Esophagus squamous epithelium (tissue), 5 donors: ENCODE measurements at places on chromosomes 16 and 17. TPM values are rescaled to one million over a fixed set of nuclear protein-coding genes. Genes with fewer than 3 reads are reported as not detected.

CTRL gene
- total RNA-seq: 1.2 TPM

CACNG3 gene
- not detected for total RNA-seq

- no peak overlapping the region for H3K27ac ChIP-seq
- no peaks in the 10 kb centered on the region for H3K36me3 ChIP-seq
- no peak for DNase-seq
- H3K27me3 ChIP-seq: no peaks in the 10 kb centered on the region
Observed at GRCh38 chr17:36059406-36059805, 4.7 kb upstream of the CCL18 start.

WNK4 gene
- total RNA-seq: 0.40 TPM

DNA sequence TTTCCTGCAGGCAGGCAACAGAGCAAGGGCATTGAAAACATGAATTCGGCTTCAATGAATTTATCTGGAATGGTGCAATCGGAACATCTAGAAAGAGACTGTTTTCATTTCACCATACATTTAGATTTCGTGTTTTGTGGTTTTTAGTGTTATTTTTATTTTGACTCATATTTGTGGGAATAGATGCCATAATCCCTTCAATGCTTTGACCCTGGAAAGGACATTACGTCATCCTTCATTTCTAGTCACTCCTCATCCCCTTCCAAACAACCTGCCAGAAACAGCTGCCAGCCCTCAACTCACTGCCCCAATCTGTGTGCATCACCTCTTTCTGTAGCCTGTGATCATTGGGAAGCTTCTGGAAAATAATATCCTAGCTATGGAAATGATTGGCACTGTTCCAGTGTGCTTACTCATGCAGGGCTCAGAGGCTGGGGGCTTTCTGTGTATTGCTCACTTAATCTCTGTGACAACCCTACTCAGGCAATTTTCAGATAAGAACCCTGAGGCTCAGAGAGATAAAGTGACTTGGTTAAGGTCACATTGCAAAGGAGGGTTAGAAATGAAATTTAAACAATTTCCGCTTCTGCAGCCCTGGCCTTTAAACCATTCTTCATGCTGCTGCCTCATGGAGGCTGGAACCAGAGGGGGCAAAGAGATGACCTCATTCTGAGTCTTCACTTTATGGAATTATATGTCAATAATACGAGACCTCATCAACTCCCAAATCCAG is 9.5 kb upstream of the KSR1 start:
- H3K36me3 ChIP-seq: no peaks in the 10 kb centered on the region
- H3K4me1 ChIP-seq: no peaks in the 10 kb centered on the region
- no peak overlapping the region for H3K4me3 ChIP-seq

GRCh38 chr17:11372692-11373091 is 131.7 kb downstream of the SHISA6 start:
- H3K27ac ChIP-seq: no peak overlapping the region
- H3K4me1 ChIP-seq: no peaks in the 10 kb centered on the region
- H3K27me3 ChIP-seq: no peaks in the 10 kb centered on the region
- no peak for DNase-seq
- no peak overlapping the region for H3K4me3 ChIP-seq

DNA sequence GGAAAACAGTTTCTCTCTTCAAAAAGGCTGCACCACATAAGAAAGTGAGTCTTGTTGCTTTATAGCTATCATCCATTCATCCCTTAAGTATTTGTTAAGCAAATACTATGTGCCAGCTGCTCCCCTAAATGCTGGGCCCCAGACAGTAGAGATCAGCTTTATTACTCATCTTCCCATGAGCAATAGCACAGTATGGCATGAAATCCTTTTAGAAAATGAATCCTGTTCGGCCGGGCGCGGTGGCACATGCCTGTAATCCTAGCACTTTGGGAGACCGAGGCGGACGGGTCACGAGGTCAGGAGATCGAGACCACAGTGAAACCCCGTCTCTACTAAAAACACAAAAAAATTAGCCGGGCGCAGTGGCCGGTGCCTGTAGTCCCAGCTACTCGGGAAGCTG is 99.5 kb downstream of the MYO1D start:
- no peaks in the 10 kb centered on the region for H3K4me1 ChIP-seq
- H3K27me3 ChIP-seq: no peaks in the 10 kb centered on the region
- no peaks in the 10 kb centered on the region for H3K36me3 ChIP-seq
- no peak for DNase-seq

DNA sequence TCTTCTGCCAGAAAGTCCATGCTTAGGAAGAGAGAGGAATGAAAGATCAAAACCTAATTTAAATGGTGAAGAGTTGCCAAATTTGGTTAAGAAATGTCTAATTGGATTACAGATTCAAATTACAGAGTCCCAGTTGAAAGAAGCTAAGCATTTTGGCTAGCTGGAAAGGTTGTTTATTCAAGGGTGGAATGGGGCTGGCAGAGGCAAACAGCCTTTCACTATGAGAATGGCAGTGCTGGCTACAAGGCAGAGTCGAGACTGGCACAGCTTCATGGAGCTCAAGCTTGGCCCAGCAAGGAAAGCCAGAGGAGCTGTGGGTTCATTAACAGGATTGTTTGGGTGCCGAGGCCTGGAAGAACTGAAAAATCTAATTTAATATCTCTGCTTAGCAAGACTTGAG is 13.6 kb downstream of the MAP3K3 start:
- DNase-seq: no peak
- H3K27ac ChIP-seq: peak overlapping the region; percentile 13

DNA sequence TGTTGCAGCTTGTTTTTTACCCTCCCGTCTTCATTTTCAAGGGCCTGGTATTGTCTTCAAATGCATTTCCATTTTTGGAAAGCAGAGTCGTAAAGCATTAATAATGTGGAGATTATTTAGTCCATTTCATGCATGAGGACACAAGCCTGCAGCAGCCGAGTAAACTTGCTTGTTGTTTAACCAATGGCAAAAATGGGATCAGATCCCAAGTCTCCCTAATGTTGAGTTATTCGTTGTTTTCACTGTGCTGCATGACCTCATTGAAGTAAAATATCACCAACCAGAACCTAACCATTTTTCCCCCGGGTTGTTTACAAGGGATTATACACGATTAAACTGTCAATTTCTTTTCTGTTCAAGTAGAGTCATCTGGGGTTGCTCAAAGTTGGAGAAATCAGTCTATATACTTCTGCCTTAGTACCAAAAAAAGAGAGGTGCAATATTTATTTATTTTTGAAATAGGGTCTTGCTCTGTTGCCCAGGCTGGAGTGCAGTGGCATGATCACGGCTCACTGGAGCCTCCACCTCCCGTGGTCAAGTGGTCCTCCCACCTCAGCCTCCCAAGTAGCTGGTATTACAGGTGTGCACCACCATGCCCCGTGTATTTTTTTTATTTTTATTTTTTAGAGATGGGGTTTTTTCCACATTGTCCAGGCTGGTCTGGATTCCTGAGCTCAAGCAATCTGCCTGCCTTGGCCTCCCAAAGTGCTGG is 12.4 kb downstream of the AMZ2 start:
- H3K4me1 ChIP-seq: peaks cover 8% of the 10 kb centered on the region
- DNase-seq: no peak
- no peaks in the 10 kb centered on the region for H3K27me3 ChIP-seq
- H3K4me3 ChIP-seq: no peak overlapping the region
- H3K27ac ChIP-seq: peak overlapping the region; percentile 74

SLC6A4 gene
- total RNA-seq: 0.48 TPM

DNA sequence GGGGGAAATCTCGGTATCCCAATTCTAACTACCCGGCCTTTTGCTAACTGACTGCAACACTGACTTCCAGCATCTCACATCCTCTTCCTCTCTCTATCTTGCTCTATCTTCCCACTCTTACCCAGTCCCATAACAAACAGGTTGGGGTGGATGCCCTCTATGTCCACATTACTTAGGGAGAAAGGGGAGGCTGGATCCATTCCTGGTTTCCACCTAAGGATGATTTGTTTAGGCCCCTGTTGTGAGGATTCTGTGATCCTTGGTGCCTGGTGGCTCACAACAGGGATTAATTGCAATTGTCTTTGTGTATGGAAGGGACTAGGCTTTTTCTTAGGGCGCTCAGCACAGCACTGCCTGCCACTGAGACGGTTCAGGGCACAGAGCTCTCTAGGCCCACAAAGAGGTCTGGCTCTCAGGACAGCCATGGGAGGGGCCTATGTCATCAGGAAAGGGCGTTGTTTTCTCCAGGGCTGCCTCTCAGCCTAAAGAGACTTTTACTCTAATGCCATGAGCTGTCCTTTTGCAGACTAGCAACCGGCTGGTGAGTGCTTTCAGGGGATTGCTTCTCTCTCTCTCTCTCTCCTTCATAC is 612.1 kb upstream of the SALL1 start:
- peaks cover 8% of the 10 kb centered on the region for H3K4me1 ChIP-seq
- no peak overlapping the region for H3K4me3 ChIP-seq
- DNase-seq: no peak
- no peaks in the 10 kb centered on the region for H3K27me3 ChIP-seq
- H3K27ac ChIP-seq: no peak overlapping the region
- H3K36me3 ChIP-seq: no peaks in the 10 kb centered on the region

DNA sequence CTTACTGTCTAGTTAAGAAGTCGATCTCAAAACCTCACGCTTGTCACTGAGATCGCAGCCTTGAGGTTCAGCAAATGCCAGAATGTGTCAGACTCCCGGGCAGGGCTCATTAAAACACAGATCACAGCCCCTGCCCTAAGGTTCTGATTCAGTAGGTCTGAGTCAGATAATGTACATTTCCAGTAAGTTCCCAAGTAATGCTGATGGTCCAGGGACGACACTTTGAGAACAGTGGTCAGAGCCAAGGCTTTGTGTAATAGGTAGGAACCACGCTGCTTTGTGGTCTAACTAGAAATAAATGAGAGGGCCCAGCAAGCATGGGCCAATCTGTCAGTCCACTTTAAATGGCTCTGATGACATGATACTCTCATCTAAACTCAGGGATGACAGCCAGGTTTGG is 228.6 kb downstream of the ZFHX3 start:
- no peak overlapping the region for H3K4me3 ChIP-seq
- DNase-seq: no peak
- H3K27ac ChIP-seq: no peak overlapping the region
- no peaks in the 10 kb centered on the region for H3K27me3 ChIP-seq
- H3K4me1 ChIP-seq: no peaks in the 10 kb centered on the region

SLFN13 gene
- 2.7 TPM for total RNA-seq

GRCh38 chr16:24116989-24117388 is 139.1 kb upstream of the CACNG3 start:
- no peaks in the 10 kb centered on the region for H3K36me3 ChIP-seq
- DNase-seq: no peak
- H3K4me1 ChIP-seq: no peaks in the 10 kb centered on the region
- no peak overlapping the region for H3K27ac ChIP-seq

- H3K4me1 ChIP-seq: peaks cover 12% of the 10 kb centered on the region
- no peak overlapping the region for H3K4me3 ChIP-seq
- peak overlapping the region; percentile 56 for H3K27ac ChIP-seq
- no peak for DNase-seq
Observed at GRCh38 chr16:57060323-57061083, 31.9 kb upstream of the CPNE2 start.

- no peaks in the 10 kb centered on the region for H3K27me3 ChIP-seq
- H3K27ac ChIP-seq: no peak overlapping the region
- no peak overlapping the region for H3K4me3 ChIP-seq
- H3K4me1 ChIP-seq: no peaks in the 10 kb centered on the region
- no peaks in the 10 kb centered on the region for H3K36me3 ChIP-seq
- no peak for DNase-seq
Observed at GRCh38 chr17:74526681-74527080, 4.6 kb downstream of the CD300LB start.

- DNase-seq: no peak
- H3K27ac ChIP-seq: no peak overlapping the region
- no peaks in the 10 kb centered on the region for H3K36me3 ChIP-seq
- no peaks in the 10 kb centered on the region for H3K4me1 ChIP-seq
Observed at GRCh38 chr17:36742267-36743000, 141.1 kb downstream of the MRM1 start.

- H3K4me3 ChIP-seq: no peak overlapping the region
- no peak for DNase-seq
- H3K36me3 ChIP-seq: no peaks in the 10 kb centered on the region
- H3K27me3 ChIP-seq: no peaks in the 10 kb centered on the region
Observed at GRCh38 chr17:33779234-33779591, 475.9 kb upstream of the CCL2 start.

GRCh38 chr17:57684711-57685498 is 60.2 kb downstream of the CCDC182 start:
- no peak overlapping the region for H3K4me3 ChIP-seq
- no peak for DNase-seq
- no peaks in the 10 kb centered on the region for H3K36me3 ChIP-seq
- H3K27ac ChIP-seq: no peak overlapping the region

GRCh38 chr17:82882715-82883418 is 43.0 kb upstream of the ZNF750 start:
- peaks cover 83% of the 10 kb centered on the region for H3K4me1 ChIP-seq
- H3K27ac ChIP-seq: peak overlapping the region; percentile 80
- H3K27me3 ChIP-seq: no peaks in the 10 kb centered on the region
- no peak for DNase-seq
- H3K36me3 ChIP-seq: no peaks in the 10 kb centered on the region

MIS12 gene
- 15.2 TPM for total RNA-seq

DNA sequence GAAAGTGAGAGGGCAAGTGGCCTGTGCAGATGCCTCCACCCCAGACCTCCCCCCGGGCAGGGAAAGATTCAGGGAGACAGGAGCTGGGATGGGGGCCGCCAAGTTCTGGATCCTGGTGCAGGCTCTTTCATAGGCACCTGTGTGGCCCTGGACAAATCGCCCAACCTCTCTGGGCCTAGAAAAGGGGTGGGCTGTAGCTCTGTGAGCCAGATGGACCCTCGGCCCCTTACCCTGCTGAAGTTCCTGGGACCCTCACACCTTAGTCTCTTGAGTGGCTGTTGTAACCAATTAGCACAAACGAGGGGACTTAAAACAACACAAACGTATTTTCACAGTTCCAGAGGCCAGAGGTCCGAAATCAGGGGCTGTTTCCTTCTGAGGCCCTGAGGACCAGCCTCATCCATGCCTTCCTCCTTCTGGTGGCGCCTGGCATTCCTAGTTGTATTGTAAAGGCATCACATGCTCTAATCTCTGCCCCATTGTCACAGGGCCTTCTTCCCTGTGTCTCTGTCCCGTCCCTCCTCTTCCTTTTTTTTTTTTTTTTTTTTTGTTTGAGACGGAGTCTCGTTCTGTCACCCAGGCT is 352.6 kb downstream of the SEC14L1 start:
- no peak overlapping the region for H3K27ac ChIP-seq
- peaks cover 44% of the 10 kb centered on the region for H3K36me3 ChIP-seq
- no peak for DNase-seq
- H3K4me1 ChIP-seq: peaks cover 18% of the 10 kb centered on the region

KRT12 gene
- total RNA-seq: not detected

GRCh38 chr17:62902531-62903220 is 63.4 kb upstream of the TANC2 start:
- H3K4me1 ChIP-seq: no peaks in the 10 kb centered on the region
- no peak for DNase-seq
- H3K36me3 ChIP-seq: no peaks in the 10 kb centered on the region

DNA sequence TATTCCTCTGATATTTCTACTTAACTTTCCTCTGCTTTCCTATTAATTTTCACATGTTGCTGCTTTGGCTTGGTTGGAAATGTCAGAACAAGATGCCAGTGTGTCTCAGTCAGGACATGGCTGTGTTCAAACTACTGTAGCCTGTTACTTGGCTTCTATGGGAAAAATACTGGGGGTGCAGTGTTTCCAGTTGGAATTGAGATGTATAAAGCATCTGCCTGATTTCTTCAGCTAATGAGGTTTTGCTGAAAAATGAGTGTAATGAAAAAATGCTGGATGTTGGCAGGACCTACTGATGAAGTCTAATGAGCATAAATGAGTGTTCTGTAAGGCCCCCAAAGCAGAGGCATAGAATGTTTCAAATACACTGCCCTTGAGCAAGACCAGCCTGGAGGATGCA is 166.6 kb downstream of the PHKB start:
- H3K36me3 ChIP-seq: peaks cover 5% of the 10 kb centered on the region
- no peaks in the 10 kb centered on the region for H3K4me1 ChIP-seq
- DNase-seq: no peak

CCDC200 gene
- total RNA-seq: not detected

- no peaks in the 10 kb centered on the region for H3K4me1 ChIP-seq
- H3K27ac ChIP-seq: no peak overlapping the region
- H3K36me3 ChIP-seq: no peaks in the 10 kb centered on the region
Observed at GRCh38 chr16:22016927-22017326, 9.0 kb downstream of the MOSMO start.
